IMR-90 (cell line): ENCODE measurements at places on chromosomes 7 and 10. TPM values are rescaled to one million over a fixed set of nuclear protein-coding genes. Genes with fewer than 3 reads are reported as not detected.

- no peak for DNase-seq
These were observed 25.8 kb downstream of the ZNF800 start for GRCh38 chr7:127366680-127367079.

GRCh38 chr7:130022115-130022514, 29.1 kb downstream of the ZC3HC1 start:
- no peak for DNase-seq

DNA sequence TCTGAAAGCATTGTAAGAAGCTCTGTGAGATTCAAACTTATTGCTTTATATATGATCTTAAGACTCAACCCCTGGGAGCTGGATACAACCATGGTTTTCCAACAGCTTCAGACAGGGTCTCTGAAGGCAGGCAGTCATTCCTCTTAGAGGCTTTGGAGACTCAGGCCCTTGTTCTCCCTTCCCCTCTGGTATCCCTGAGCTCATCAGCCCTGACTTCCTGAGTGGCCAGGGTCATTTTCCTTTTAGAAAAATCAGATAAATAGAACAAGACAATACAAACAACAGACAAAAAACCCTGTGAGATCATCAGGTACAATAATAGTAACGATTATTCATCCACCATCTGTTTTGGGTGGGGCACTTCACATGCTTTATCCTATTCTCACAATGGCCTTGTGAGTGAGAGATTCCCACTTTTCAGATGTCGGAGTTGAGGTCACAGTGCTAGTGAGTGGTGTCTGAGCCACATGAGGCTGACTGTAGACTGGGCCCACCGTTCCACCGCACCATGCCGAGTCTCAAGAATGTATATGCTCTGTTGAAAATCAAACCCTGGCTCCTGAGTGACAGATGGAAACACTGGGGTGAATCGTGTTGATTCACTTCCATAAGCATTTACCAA, 144.2 kb downstream of the CXCL12 start:
- no peak for DNase-seq

GRCh38 chr7:121940918-121941317, 68.0 kb downstream of the PTPRZ1 start:
- DNase-seq = no peak

GRCh38 chr10:118216020-118216419, 126.1 kb downstream of the FAM204A start:
- DNase-seq = no peak

- no peak for DNase-seq
These were observed 301.4 kb downstream of the CAMK1D start for GRCh38 chr10:12650538-12651298.

GRCh38 chr7:65475040-65475726, 101.5 kb downstream of the ZNF92 start:
- DNase-seq = no peak

DNA sequence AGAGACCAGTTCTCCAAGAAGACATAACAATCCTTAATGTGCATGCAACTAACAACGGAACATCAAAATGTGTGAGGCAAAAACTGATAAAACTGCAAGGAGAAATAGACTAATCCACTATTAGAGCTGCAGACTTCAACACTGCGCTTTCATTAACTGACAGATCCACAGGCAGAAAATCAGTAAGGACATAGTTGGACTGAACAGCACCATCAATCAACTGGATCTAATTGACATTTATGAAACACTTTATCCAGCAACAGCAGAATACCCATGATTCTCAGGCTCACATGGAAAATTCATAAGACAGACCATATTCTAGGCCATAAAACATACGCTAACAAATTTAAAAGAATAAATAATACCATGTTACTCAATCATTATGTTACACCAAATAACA, 21.6 kb upstream of the ATP6V0A4 start:
- no peak for DNase-seq

The GPC2 gene
- 1.4 and 1.8 TPM in 2 replicates for total RNA-seq

The IFIT1B gene
- total RNA-seq = not detected in 2 replicates

The HMX2 gene
- total RNA-seq = not detected in 2 replicates

The ZKSCAN5 gene
- total RNA-seq = 15.8 and 16.3 TPM in 2 replicates
